ENCODE measurements at places on chromosomes 1 and 21.

DNA sequence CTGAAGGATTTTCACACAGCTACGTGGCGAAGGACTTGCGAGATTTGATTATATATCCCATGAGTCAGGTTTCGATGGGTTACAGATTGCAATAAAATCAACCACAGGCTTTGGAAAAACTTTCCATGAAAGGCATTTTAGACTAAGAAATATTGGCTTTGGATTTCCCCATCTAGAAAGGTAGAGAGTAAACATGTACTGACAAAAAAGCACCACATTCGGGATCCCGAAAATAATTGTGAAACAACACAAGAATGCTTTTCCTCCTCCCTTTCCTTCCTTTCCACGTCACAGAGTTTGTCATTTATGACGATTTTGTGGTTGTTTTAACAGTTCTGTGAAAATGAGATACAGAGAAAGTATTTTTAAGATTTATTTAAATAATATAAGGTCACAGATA, 38.5 kb downstream of the TGFB2 start:
- no peak for DNase-seq

- DNase-seq = no peak
Observed at GRCh38 chr1:244387415-244387814, 64.3 kb downstream of the ADSS2 start.

GRCh38 chr1:4171480-4172450, 271.7 kb upstream of the C1orf174 start:
- DNase-seq = no peak

GRCh38 chr1:157771661-157772425, 5.1 kb downstream of the FCRL2 start:
- DNase-seq = peak; percentile 17

DNA sequence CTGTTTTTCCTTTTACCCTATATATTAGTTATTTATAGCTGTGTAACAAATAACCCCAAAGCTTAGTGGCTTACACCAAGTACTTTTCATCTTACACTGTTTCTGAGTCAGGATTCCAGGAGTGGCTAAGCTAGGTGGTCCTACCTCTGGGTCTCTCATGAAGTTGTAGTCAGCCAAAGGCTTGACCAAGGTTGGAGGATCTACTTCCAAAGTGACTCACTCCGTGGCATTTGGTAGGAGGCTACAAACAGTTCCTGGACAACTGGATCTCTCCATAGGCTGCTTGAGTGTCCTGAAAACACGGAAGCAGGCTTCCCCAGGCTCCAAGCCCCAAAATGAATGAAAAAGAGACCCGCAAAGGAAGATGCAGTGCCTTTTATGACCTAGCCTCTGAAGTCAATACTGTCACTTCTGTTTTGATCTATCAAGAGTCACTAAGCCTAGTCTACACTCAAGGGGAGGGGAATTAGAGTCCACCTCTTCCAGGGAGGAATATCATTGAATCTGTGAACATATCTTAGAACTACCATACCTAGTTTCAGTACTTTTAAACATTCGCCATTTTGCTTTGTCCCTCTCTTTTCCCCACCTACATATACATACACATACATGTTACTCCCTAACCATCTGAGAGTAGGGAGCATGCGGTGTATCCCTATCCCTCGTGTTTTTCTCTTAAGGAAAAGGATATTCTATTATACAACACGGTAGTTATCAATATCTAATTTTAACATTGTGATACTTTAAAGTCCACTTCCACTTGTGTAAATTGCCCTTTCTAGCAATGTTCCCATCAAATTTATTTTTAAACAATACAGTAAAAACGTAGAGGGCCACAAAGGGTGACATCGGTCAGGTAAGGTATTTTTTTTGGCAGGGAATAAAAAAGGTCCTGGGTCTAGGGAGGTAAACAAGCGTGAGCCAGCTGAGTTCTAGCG, 67.2 kb downstream of the SLC35A3 start:
- DNase-seq = no peak

- DNase-seq = no peak
Observed at GRCh38 chr1:39450956-39451606, 40.4 kb upstream of the BMP8A start.

DNA sequence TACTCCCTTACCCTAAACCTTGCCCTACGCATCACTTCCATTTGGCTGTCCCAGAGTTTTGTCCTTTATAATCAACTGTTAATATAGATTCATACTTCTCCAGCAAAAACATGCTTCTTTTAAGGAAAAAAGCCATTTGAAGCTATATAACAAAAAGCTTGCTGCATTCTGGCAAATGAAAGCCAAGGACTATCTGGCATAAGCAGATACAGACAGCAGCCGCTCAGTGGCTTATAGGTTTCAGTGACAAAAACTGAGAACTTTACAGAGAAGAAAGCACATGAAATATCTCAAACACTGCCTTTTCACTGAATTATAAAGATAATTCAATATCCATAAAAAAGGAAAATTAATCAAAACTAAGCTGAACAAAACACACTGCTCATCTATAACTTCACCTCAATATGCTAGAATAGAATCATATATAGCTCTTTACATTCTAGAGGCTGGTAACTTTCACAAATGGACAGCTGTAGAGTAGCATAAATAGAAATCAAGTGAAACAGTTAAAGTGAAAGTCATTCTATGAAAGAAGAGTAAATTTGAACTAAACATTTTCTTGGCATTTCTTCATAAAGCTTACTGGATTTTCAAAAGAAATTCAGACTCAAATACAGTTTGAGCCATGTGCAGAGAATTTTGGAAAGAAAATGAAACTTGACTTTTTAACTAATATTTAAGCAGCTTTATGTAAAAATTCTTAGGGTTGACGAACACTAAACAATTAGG, 19.6 kb downstream of the CDC42BPA start:
- DNase-seq = no peak

DNA sequence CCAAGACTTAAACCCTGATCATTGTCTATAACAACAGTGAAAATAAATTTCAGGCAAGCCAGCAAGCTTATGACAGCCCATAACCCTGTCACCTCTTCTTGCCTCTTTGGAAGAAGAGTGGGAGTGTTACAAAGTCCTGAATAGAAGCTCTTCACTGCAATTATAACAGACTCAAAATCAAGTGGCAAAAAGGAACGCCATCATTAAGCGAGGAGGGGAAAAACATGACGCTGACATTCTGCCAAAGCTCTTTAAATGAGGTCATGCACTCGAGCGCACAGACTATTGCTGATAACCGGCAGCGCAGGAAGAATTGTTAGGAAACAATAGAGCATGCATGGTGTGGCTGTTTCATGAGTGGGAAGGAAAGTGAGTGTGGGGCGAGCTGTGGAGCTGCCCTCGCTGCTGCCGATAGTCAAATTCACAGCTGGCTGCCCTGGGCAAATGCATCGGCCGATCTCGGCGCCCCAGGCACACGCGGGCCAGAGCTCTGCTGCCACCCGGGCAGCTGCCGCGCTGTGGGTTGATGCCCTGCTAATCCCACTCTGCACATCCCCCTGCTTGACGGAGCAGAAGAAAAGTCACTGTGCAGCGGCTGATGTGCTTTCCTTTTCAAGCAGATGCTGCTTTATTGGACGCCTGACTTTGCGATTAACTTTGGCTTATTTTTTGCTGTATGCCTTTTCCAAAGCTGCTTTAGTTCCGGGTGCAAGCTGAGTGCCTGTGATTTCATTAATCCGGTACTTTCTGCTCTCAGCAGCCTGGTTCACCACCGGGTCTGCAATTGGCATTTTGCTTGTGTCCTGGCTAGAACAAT, 102.4 kb upstream of the ST6GALNAC5 start:
- no peak for DNase-seq

- no peak for DNase-seq
Observed at GRCh38 chr1:88917321-88918025, 26.1 kb upstream of the GTF2B start.
